ENCODE measurements at places on chromosomes 3 and 15. TPM values are rescaled to one million over a fixed set of nuclear protein-coding genes. Genes with fewer than 3 reads are reported as not detected.

GRCh38 chr3:186162221-186162620, 53.3 kb upstream of the ETV5 start:
- no peaks in the 10 kb centered on the region for H3K4me1 ChIP-seq
- no peak overlapping the region for H3K4me3 ChIP-seq
- H3K27me3 ChIP-seq = peaks cover 6% of the 10 kb centered on the region
- H3K27ac ChIP-seq = no peak overlapping the region
- DNase-seq = no peak

DNA sequence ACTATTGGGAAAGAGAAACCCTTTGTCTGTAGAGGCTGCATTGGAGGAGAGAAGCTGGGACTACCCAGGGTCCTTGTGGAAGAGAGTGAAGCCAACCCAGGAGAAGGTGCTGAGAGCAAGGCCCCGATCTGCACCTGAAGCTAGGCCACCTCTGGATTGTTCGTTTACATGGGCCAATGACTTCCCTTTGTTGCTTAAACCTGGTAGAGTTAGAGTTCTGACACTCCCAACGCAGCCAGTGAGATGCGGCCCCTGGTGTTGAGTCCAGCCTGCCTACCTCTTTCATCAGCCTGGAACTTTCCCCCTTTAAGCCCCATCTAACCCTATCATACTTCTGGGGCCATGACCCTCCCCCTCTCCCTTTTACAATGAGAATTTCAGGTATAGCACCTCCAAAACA, 30.8 kb downstream of the CCDC13 start:
- H3K4me1 ChIP-seq = no peaks in the 10 kb centered on the region
- H3K27ac ChIP-seq = no peak overlapping the region
- no peak overlapping the region for H3K4me3 ChIP-seq

DNA sequence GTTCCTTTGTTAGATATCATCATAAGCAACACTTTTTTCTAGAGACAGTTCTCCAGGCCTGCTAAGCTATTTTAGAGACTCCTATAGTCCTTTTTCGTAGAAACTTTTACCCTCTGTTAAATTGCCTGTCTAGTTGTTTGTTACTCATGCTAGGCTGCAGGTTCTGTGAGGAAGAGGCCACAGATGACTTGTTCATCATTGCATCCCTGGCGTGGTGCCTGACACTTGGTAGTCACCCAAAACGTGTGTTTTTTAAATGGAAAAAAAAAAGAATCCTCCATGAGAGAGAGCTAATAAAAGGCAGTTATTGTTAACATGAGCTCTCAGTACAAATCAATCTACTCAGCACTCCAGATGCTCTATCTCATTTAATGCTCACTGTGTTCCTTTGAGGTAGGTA, 35.1 kb downstream of the CCDC54 start:
- DNase-seq = peak; percentile 29
- H3K27me3 ChIP-seq = no peaks in the 10 kb centered on the region
- H3K4me1 ChIP-seq = no peaks in the 10 kb centered on the region
- no peak overlapping the region for H3K27ac ChIP-seq
- no peaks in the 10 kb centered on the region for H3K36me3 ChIP-seq

- H3K36me3 ChIP-seq = no peaks in the 10 kb centered on the region
- peaks cover 4% of the 10 kb centered on the region for H3K4me1 ChIP-seq
- H3K4me3 ChIP-seq = no peak overlapping the region
- H3K27ac ChIP-seq = no peak overlapping the region
These were observed 28.9 kb downstream of the CFAP91 start for GRCh38 chr3:119731560-119732343.

DNA sequence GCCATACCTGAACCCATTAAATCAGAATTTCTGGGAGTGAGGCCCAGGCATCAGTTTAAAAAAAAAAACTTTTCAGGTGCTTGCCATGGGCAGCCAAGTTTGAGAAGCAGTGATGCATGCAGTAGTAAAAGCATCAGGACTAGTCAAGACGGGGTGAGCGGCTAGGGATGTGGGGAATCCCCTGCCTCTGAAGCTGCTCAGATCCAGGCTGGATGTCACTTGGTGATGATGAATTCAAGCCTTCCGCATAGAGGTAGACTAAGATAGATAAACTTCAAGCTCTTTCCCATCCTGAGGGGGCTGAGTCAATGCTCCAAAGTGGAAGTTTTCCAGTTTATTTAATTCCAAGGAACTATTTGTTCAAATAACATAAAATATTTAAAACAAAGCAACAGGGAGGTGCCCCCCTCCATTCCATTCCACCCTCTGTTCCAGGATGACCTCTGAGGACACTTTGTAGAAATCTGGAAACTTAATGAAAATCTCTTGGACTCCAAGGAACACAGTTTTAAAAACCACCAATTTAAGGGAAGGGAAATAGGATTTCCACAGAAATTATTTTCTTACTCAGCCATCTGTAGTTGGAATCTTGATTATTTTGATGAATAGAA, 100.4 kb upstream of the NR2E3 start:
- H3K27me3 ChIP-seq = no peaks in the 10 kb centered on the region
- no peak overlapping the region for H3K27ac ChIP-seq
- H3K4me1 ChIP-seq = peaks cover 12% of the 10 kb centered on the region
- DNase-seq = peak; percentile 33
- H3K36me3 ChIP-seq = no peaks in the 10 kb centered on the region

DNA sequence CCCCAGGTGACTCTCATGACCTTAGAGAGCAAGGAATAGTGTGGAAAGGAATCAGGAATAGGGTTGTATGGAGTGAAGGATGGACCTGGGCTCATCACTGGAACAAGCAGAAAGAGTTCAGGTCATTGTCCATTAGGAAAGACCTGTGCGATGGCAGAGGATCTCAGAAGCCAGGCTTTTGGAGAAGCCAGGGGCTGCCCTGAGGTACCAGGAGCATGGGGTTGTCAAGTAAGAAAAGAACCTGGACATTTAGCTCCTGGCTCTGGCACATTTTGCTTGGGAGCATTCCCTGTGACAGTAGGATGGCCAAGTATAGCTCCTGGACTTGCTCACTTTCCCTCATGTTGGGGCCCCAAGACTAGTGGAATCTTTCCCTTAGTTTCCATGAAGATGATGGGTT, 52.9 kb upstream of the MANF start:
- H3K4me1 ChIP-seq = no peaks in the 10 kb centered on the region
- no peaks in the 10 kb centered on the region for H3K36me3 ChIP-seq
- no peak for DNase-seq
- H3K4me3 ChIP-seq = no peak overlapping the region
- H3K27ac ChIP-seq = no peak overlapping the region

- H3K27me3 ChIP-seq = peaks cover 6% of the 10 kb centered on the region
- no peak overlapping the region for H3K27ac ChIP-seq
- DNase-seq = no peak
- no peak overlapping the region for H3K4me3 ChIP-seq
These were observed 8.7 kb upstream of the GPD1L start for GRCh38 chr3:32097768-32098167.

GRCh38 chr15:25536801-25537611, 98.2 kb upstream of the UBE3A start:
- no peaks in the 10 kb centered on the region for H3K4me1 ChIP-seq
- no peak for DNase-seq
- no peak overlapping the region for H3K27ac ChIP-seq
- H3K4me3 ChIP-seq = no peak overlapping the region

- no peak overlapping the region for H3K27ac ChIP-seq
- DNase-seq = peak; percentile 79
- no peaks in the 10 kb centered on the region for H3K36me3 ChIP-seq
- H3K4me1 ChIP-seq = peaks cover 8% of the 10 kb centered on the region
These were observed 219.9 kb downstream of the NFKBIZ start for GRCh38 chr3:102069211-102069662.

GRCh38 chr15:89756897-89757296, 5.8 kb upstream of the MESP1 start:
- no peak for DNase-seq
- H3K4me1 ChIP-seq = no peaks in the 10 kb centered on the region
- H3K27me3 ChIP-seq = peaks cover 2% of the 10 kb centered on the region
- no peak overlapping the region for H3K27ac ChIP-seq

Gene GPR171
- total RNA-seq = not detected

Gene DAZL
- total RNA-seq = not detected

Gene C3orf33
- total RNA-seq = 2.4 TPM

Gene RTP4
- 1.2 TPM for total RNA-seq

Measured in astrocyte (in vitro differentiated cells and primary cell).